CD4-positive, alpha-beta T cell (primary cell): ENCODE measurements at places on chromosomes 4 and X.

DNA sequence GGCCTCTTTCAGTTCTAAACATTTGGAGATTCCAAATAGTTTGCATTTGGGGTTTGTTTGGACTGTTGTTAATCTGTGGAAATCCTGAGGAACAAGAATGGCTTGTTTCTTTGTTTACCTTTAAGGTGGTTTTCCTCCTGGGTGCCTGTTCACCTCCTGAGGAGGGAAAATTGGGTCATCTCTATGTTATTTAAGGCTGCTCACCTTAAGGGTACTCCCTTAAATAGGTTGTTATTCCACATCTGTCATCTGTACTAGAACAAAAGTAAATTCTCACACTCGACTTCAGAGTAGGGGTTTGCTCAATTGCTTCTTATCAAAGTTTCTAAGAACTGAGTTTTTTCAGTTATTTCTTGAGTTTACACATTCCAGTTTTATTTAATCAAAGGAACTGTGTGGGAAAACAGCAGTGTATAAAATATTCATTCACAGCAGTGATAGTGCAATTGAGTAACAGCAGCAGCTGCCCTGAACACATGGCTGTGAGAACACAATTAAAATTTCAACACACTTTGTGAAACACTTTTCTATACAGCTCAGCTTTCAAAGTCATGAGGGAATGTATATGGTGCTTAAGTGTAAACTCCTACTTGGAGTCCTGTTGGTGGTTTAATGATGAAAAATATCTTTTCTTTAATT is 238.5 kb upstream of the PGRMC2 start:
- DNase-seq = no peak

- peak; percentile 51 for DNase-seq
These were observed 33.4 kb upstream of the RASGEF1B start for GRCh38 chr4:81505004-81505598.

- no peak for DNase-seq
These were observed 45.3 kb upstream of the EDA2R start for GRCh38 chrX:66684196-66684595.

DNA sequence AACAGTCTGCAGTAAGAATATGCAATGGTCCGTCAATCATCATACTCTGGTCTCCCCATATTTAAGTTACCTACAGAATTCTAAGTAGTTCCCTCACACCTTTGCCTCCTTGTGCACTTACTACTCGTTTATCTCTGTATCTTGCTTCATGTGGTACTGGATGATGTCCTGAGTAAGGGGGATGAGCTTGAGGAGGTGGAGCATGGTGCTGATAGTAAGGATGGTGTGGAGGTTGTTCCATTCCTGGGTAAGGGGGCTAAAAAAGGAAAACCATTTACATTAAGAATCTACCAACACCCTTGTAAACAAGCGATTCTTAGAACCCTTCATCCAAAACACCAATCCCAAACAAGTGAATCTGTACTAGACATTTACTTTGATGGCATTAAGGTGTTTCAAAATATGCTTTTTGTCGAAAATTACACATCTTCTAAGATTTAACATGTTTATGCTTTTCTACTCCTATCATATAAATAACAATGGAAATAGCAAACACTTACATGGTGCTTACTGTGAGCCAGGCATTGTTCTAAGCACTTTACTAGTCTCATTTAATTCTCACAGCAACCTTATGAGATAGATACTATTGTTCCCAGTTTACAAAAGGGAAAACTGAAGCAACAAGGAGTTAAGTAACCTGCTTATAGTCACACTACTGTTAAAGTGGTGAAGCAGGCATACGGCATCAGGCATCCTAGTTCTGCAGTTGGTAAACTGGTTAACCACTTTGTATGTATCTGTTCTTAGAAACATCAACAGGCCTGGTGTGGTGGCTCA is 33.5 kb downstream of the YTHDC1 start:
- DNase-seq = no peak

- peak; percentile 9 for DNase-seq
These were observed 23.2 kb downstream of the PRPS2 start for GRCh38 chrX:12814420-12814819.

GRCh38 chr4:122172266-122172665 is 20.1 kb downstream of the BLTP1 start:
- no peak for DNase-seq

DNA sequence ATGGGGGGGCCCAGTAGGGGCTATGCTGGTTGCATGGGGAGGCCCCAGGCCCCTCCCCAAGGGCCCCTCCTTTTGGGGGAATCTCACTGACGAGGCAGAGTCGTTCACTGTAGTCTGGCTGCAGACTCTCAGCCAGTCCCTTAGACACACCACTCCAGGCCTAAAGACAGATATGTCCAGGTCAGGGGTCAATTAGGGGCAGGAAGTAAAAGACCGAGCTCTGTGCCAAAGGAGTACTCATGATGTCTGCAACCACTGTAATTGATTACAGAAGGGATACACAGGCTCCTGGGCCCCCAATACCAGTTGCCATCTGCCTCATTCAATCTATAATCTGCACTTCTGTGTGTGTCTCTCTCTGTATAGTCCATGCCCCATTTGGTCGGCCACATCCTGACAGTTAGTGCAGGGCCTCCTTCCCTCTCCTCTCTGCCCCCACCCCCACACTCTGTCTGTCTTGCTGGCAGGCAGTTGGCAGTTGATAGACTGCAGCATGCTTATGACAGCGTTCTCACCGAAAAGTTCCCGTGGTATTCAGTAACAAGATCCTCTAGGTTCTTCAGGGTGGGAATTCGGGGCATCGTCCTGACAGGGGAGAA is 1.3 kb upstream of the CXorf65 start:
- DNase-seq = peak; percentile 34

GRCh38 chrX:9851890-9852289 is 65.7 kb downstream of the SHROOM2 start:
- no peak for DNase-seq

- DNase-seq = no peak
These were observed 20.2 kb upstream of the TCP11X2 start for GRCh38 chrX:102491766-102492165.

DNA sequence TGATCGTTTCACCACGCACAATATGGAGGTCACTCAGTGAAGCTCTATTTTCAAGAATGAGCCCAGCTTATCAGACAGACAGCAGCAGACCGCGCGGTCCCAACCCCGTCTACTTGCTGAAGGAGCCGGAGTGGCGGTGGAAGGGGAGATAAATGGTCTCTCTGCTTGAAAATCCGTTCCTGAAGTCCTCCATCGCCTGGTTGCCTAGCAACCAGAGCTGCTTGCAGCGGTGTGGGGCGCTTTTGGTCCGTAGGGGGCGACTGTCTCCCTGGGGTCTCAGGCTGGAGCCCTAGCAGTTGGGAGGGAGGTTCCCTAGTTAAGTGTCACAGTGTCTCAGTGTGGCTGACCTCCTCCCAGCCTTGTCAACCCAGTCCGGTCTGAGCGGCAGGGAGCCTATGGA is 8.3 kb upstream of the DLG3 start:
- DNase-seq = no peak

- no peak for DNase-seq
These were observed 75.3 kb downstream of the ENPP6 start for GRCh38 chr4:184142121-184143000.

DNA sequence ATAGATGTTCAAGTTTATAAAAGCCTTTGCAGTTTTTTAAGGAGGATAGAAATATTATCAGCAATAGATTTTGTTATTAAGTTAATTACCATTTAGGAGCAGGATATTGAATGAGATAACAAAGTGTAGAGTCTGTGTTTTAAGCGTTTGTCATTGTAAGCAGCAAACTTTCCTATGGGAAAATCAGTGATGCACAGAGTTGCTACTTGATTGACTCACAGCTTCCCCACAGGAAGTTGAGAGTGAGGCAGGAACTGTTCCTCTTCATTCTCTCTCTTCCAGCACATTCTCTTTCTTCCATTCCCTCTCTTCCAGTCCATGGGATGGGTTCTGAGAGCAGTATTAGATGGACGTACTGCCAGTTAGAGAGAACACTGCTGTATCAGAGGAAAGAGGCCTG is 867.7 kb upstream of the AGA start:
- no peak for DNase-seq

DNA sequence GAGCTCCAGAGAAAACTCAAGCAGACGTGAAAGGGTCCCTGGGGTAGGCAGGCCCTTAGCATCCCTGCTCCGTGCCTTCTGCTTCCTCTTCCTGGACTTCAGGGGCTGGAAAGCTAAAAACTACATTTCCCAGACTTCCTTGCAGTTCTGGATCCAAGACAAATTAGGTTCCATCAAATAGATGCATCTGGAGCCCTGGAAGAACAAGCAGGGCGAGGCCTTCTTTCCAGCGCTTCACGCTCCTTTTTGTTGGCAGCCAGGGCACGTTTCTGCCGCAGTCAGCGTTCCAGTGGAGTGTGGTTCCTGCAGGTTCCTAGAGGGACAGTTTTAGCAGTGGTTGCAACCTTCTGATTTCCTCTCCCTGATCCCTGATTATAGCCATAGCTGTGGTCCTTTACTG is 53.6 kb upstream of the MSX1 start:
- no peak for DNase-seq

GRCh38 chr4:70722199-70722791 is 531 bp downstream of the RUFY3 start:
- DNase-seq = peak; percentile 69

DNA sequence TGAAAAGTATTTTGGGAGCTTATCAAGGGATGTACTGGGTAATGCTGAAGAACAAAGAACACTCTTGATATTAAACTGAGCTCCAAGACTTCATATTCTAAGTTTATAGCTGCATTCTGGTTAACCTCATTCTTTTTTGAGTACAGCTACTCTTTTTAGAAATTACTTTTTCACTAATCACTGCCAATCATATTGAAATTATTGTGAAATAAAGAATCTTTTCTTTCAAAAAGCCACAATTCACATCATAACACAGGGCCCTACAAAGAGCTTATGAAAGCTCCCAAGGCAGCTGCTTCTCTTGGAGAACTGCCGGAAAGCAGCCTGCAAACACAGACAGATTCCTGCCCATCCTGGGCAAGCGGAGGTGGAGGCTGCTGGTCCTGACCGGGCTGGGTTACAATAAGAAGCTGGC is 121.4 kb downstream of the RNF150 start:
- DNase-seq = no peak

DNA sequence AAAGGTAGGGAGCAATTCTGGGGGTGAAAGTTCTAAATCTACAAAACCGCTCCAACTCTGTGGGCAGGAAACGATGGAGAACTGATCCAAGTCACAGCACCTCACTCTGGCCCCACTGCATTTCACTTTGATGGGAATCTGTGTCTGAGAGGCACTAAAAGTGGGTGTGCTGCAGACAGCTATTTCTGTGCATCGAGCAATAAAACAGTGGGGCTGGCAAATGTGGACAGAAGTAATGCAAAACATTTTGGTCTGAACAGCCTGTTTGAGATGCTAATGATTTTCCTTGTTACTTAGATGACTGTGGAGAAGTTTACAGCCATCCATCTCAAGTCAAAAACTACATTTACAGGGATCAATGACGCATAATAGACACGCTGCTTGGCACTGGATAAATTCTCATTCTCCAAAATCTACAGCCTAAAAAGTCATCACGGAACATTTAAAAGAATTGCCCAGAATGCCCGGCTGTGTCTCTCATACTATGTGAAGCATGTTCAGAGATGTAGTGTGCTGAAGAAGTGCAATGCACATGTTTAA is 1671.6 kb upstream of the TENM3 start:
- DNase-seq = no peak

DNA sequence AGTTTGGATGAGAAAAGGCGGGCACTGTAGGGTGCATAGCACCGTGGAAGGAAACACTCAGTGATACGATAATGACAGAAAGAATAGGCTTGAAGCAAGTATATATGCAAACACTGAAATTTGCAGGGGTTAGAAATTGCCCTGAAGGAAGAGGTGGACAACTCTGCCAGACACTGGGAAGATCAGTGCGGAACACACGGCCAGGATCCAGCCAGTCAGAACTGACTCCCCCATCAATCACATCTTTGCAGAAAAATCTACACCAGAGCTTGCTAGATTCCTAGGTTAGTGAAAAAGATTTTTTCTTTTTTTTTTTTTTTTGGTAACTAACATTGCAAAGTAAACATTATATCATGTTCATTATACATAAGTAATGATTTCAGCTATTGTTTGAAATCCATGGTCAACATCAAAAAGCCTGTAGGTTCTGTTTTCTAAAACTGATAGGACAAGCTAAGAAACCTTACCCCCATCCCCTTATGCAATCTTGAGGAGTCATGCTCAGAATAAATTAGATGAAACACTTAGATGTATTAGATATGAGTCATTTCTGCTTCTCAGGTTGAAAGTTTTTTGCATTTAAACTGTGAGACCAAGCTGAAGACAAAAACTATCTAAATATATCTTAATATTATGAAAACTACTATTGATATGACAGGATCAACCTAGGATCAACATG is 38.9 kb downstream of the TRIML1 start:
- DNase-seq = no peak

DNA sequence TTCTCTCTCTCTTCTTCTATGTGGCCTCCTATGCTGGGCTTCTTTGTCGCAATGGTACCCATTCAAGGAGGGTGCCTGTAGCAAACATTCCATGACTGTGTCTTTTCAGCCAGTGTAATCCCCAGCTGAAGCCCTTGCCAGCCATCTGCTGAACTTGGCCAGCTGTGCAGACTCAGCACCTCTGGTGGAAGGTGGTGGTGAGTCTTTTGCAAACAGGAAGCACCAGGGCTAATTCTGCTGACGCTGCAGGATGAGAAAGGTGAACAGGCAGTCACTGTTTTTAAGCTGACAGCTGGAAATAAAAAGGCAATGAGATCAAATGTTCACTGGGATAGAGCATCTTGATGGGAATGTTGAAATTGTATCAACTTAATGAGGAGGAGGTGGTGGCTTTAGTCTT is 298.7 kb upstream of the CLNK start:
- DNase-seq = peak; percentile 23

GRCh38 chr4:112938461-112939058 is 110.9 kb upstream of the ANK2 start:
- DNase-seq = no peak

GRCh38 chr4:26762650-26763049 is 98.0 kb upstream of the STIM2 start:
- no peak for DNase-seq

DNA sequence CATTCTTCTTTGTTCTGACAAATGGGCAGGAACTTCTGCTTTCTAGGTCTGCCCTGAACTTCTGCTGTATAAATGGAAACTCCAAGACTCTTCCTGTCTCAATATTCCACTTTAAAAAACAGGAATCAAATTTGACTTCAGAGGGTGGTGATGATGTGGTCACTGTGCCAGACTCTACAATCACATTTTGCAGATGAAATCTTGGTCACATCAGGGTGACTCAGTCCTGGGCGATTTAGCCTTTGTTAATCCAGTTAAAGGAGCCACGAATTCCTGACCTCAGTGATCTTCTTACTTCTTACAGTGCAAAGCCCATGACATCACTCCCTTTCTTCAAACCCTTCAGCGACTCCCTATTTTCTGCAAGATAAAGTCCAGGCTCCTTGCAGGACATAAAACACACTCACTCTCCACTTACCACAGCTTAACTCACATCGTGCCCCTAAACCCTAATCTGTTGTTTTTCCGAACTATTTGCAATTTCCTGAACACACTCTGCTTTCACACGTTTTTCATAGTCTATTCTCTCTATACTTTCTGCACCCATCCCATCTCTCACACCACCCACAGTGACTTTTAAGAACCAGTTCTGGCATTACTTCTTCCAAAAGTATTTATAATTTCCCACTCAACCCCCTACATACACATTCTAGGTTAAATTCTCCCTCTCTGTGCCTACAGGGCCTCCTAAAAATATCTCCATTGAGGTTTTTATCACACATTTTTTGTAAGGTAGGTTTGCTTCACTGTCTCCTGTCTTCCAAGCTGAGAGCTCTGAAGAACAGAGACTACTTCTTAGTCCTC is 11.1 kb downstream of the GASK1B start:
- DNase-seq = no peak
